ENCODE measurements at places on chromosomes 1 and 21. TPM values are rescaled to one million over a fixed set of nuclear protein-coding genes. Genes with fewer than 3 reads are reported as not detected.

GRCh38 chr1:196102826-196103225 is 505.4 kb downstream of the KCNT2 start:
- no peaks in the 10 kb centered on the region for H3K4me1 ChIP-seq
- H3K4me3 ChIP-seq = no peak overlapping the region
- no peak overlapping the region for H3K27ac ChIP-seq

DNA sequence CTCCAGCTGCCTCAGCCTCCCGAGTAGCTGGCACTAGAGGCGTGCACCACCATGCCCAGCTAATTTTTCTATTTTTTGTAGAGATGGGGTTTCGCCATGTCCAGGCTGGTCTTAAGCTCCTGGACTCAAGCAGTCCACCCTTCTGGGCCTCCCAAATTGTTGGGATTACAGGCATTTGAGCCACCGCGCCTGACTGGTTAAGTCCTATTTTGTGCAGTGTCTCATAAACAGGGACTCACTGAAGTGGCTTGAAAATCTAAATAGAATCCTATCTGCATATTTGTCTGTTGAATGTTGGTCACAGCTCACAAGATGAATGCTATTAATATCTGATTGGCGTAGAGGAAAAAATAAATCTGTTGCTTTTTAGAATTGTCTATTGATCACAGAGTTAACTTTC is 5.9 kb upstream of the CHAF1B start:
- no peaks in the 10 kb centered on the region for H3K27me3 ChIP-seq
- H3K4me3 ChIP-seq = no peak overlapping the region
- H3K36me3 ChIP-seq = peaks cover 37% of the 10 kb centered on the region
- no peak for DNase-seq

- no peaks in the 10 kb centered on the region for H3K27me3 ChIP-seq
- peaks cover 40% of the 10 kb centered on the region for H3K4me1 ChIP-seq
- DNase-seq = no peak
- H3K36me3 ChIP-seq = peaks cover 16% of the 10 kb centered on the region
- H3K27ac ChIP-seq = no peak overlapping the region
These were observed 1.8 kb upstream of the CTPS1 start for GRCh38 chr1:40977716-40978115.

DNA sequence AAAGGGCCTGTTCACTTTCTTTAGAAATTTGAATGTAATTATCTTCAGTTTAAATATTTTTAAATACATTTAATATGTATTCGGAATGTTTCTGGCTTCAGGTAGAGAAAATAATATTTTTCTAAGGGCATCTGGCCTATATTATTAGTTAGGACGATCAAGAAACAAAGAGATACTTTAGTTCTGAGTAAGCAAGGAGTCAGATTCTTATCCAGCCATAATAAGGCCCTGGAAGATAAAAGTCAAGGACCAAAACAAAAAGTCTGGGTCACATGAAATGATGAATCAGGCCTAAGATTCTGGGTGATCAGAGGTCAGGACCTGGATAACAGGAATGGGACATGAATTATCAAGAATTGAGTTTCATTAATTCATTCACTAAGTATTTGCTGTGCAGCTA is 6.3 kb downstream of the PHC2 start:
- no peaks in the 10 kb centered on the region for H3K36me3 ChIP-seq
- H3K27me3 ChIP-seq = peaks cover 9% of the 10 kb centered on the region
- H3K27ac ChIP-seq = no peak overlapping the region
- no peak for DNase-seq
- peaks cover 4% of the 10 kb centered on the region for H3K4me1 ChIP-seq

DNA sequence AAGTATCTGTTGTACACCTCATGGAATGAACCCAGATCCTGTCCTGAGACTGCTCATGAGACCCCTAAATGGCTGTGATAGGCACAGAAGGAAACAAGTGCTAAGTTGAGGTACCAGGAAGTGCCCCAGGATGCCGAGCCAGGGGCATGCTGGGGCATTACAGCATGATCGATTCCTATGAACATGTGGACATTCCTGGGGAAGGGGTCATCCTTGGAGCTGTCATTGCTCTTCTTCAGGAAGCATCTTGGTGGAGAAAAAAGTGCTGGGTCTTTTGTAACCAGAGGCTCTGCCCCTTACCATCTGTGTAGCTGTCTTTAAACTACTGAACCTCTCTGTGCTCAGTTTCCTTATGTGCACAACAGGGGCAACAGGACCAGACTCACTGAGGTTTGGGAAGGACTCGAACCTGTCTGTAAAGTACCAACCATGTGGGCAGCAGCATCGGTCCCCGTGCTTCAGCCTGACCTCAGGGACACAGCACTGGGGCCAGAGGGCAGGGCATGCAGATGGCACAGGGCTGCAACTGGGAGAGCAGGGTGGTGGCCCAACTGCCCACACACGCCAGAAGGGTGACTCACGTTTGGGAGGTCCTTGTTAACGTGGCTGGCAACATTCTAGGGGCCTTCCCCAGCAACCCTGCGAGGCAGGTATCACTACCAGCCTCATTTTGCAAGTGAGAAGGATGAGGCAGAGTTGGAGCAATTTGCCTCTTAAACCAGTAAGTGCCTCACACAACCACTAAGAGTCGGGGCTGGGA is 142.3 kb upstream of the EDN2 start:
- no peak overlapping the region for H3K27ac ChIP-seq
- no peak for DNase-seq
- H3K4me1 ChIP-seq = peaks cover 34% of the 10 kb centered on the region
- no peaks in the 10 kb centered on the region for H3K27me3 ChIP-seq

OPTC gene
- not detected for total RNA-seq

GRCh38 chr1:75338616-75339483 is 204.7 kb downstream of the LHX8 start:
- no peaks in the 10 kb centered on the region for H3K27me3 ChIP-seq
- no peak overlapping the region for H3K4me3 ChIP-seq
- no peak overlapping the region for H3K27ac ChIP-seq

GADD45A gene
- total RNA-seq = 21.7 TPM

Measured in activated CD8-positive, alpha-beta T cell treated with anti-CD3 and anti-CD28 coated beads, Interleukin-2, amount 10 ng/mL, durations not matched to agents 7 days and 5 days (primary cell).